ENCODE measurements at places on chromosomes 2 and 18.
A peak's percentile ranks its signal among the peaks of the same experiment; 100 is the strongest.

DNA sequence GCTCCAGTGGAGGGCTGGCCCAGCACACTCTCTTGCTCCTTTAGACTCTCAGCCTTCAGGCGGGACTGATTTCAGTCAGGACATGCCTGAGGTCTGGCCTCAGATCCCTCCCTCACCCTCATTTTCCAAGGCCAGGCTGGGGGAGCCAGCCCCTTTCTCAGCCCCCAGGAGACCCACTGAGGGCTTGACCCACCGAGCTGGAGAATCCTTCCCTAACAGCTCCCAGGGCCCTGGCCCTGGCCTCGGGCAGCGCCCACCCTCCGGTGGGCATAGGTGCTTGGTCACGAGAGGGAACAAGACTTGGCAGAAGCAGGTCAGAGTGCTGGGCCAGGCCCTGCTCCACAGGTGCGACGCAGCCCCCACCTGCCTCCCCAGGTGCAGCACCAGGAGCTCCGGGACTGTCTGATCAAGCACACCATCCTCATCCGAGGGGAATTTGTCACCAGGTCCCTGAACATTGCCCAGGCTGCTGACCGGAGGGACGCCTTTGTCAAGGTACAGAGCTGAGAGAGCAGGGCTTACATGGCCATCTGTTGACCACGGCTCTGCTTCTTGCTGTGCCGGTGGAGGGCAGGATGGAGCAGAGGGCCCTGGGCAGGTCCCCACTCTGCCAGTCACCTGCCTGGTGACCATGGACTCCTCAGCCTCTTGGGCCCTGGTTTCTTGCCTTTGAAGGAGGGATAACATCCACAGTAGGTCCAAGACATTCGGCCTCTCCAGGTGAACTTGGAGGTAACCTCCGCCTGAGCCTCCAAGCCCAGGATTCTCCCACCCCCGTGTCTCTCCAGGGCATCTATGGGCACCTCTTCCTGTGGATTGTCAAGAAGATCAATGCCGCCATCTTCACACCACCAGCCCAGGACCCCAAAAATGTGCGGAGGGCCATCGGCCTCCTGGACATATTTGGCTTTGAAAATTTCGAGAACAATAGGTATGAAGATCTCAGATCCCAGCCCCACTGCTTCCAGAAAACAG, 46.3 kb downstream of the MYO7B start:
- no peak for DNase-seq

DNA sequence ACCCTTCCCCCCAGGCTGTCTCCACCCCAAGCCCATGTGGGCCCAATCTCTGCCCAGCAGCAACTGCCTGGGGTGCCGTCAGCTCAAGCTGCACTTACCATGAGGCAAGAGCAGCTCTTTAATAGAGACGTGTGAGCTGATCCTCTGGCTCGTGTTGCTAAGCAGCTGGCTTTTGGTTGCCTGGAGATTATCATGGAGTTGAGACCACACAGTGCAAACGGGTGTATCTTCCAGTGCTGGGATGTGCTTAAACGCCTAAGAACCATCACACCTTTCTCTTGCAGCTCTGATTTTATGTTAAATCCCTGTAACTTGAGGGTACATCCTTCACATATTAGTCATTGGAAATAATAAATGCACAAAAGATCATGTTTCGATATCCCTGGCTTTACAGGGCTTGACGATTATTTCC, 271.1 kb downstream of the PRKCE start:
- no peak for DNase-seq

- no peak for DNase-seq
These were observed 883.2 kb downstream of the SLC4A3 start for GRCh38 chr2:220510668-220511067.

GRCh38 chr2:16034151-16034974, 94.0 kb downstream of the MYCN start:
- DNase-seq = peak; percentile 52

DNA sequence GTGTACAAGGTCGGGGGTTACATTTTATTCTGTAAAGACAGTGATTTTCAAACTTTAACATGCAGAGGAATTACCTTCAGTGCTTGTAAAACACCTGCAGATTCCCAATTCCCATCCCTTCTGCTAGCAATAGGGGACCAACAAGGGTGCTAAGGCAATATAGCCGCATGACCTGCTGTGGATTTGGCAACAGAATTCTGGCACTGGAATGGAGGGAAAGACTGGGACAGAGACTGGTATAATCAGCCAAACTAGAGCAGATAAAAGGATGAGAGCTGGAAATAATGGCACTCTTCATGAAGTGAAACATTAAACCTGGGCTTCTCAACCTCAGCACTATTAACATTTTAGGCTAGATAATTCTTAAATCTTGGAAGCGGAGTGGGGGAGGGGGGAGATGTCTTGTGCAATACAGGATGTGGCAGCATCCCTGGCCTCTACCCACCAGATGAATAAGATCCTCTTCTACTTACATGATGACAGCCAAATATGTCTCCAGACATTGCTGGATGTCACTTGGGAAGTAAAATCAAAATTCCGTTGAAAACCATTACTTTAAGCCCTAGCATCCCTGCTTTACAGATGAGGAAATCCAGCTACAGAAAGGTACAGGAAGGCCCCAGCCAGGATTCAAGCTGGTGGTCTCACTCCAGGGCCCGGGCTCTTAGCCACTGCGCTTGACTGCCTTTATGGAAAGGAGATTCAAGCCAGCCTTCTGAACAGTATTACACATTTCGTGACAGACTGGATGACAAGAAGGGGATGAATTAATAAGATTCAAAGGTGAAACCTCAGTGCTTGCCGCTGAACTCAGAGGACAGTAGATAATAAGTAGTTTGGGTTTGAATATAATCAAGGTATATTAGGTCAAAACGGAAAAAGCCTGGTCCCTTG, 1.7 kb downstream of the EVA1A start:
- no peak for DNase-seq

GRCh38 chr2:23567161-23567756, 182.3 kb downstream of the KLHL29 start:
- DNase-seq = no peak

- DNase-seq = no peak
These were observed 692.9 kb downstream of the SLC4A3 start for GRCh38 chr2:220320326-220320725.

DNA sequence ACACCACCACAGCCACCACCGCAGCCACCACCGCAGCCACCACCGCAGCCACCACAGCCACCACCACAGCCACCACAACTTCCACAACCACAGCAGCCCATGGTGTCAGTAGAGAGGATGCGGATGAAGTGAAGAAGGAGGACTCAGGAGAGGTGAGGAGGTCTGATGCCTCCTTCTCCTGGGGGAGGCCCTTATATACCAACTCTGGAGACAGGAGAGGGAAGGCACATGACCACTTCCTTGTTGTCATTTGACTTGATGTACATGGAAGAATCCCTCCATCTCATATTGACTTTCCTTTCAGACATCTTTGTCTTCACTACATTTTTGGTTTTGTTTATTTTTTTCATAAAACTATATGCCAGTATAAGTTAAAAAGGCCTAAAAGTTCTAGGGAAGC, at the start of gene SCYGR3:
Gene SCYGR3 (minus strand): TSS at position 101 of the 400 bp plus-strand sequence. CDS start 0 bp downstream, at position 101.
- no peak for DNase-seq

DNA sequence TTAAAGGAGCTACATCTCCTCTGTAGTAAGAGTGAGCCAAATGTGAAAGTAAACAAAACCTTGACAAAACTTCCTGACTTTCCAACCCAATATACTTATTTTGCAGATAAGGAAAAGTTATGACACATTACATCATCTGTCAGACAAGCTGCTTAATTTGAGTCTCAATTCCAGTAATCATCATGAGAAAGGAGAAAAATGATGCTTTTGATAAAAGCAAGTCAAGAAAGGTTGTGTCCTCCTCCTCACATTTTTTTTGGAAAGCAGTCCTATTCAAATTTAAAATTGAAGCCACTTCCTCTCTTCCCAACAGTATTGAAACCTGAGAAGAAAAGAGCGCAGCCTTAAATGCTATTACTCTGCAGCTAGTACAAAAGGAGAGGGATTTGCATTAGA, 519.6 kb downstream of the LRP1B start:
- no peak for DNase-seq

- DNase-seq = no peak
These were observed 148.7 kb upstream of the SLC1A4 start for GRCh38 chr2:64840426-64840881.

GRCh38 chr2:148023861-148024260, 3.0 kb downstream of the MBD5 start:
- DNase-seq = no peak

DNA sequence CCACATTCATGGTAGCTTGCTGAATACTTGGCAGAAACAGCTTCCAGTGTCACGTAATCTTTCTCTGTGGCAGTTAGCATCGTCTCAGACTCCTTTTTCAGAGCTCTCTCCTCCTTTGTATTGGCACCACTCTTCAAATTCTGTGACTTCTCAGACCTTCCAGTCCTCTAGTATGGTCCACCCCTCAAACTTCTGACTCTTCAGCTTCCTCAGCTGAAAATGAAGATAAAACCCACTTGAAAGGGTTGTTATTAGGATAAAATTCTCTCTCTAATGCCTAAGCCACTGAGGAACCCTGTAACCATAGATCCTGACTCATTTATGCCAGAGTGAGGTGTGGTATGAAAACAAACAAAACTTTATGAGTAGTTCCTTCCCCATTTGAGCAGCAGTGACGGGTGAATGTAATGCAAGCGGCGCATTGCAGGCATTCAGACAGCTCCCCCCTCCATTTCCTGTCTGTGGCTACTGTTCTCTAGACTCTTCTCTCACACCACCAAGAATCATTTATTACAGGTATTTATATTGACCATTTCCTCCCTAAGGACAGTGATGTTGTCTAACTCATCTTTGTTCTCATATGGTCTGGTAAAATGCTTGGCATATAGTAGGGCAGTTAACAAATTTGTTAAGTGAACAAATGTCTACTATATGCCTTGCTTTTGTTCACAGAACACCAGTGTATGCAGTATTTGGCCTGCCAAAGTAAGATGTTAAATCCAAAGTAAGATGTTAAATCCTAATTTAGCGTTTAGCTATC, 35.3 kb downstream of the GALNT1 start:
- DNase-seq = peak; percentile 8

GRCh38 chr2:101883860-101884259, 107.9 kb upstream of the IL1R2 start:
- peak; percentile 68 for DNase-seq

DNA sequence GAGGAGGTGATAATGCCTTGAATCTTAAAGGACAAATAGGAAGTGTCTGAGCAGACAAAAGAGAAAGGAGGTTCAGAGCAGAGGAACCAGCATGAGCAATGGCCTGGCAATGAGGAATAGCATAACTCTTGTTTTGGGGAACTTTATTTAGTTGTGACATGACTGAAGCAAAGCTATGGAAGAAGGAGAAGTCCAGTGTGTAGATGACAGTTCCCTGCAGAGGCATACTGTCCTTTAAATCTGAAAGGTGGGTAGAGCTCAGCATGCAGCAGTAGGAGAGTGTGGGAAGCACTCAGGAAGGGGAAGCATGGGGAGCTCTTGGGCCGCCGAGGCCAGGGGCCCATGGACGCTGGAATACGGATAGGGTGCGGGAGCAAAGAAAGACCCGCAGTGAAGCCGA, 173.8 kb downstream of the SEPTIN10 start:
- no peak for DNase-seq

- no peak for DNase-seq
These were observed 14.8 kb upstream of the GPR55 start for GRCh38 chr2:230939691-230940470.
